HAP-1 (cell line): ENCODE measurements at places on chromosomes 1 and 21.

DNA sequence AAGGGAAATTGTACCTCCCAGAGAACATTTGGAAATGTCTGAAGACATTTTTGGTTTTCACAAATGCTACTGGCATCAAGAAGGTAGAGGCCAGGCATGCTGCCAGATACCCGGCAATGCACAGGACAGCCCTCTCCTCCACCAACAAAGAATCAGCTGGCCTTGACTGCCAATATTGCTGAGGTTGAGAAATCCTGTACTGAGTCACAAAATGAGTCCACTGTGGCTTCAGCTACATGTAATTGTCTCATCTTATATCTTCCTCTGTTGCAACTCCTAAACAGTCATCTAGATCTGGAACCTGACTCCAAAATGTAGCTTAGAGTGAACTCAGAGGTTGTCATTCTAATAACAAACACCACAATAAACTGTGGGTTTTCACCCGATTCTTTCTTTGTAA is 327.5 kb upstream of the POGK start:
- DNase-seq, result no peak

GRCh38 chr1:75722966-75723365 is 1.5 kb upstream of the ACADM start:
- no peak for DNase-seq

DNA sequence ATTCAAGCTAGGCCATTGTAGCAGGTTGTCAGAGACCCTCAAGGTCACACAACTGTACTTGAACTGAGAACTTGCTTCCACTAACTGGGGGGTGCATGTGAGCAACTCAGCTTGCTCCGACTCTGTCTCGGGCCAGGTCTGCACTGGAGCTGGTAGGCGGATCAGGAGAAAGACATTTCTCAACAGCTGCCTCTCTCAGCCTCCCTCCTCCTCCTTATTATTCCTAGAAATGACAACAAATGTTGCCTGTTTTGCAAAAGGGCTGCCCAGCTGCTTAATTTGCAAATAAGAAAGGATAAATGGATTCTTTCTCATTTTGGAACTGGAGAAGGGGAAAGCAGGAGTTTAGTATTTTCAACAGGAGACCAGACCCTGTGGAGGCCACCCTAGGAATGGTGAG is 140.5 kb downstream of the RHOU start:
- DNase-seq, result no peak

DNA sequence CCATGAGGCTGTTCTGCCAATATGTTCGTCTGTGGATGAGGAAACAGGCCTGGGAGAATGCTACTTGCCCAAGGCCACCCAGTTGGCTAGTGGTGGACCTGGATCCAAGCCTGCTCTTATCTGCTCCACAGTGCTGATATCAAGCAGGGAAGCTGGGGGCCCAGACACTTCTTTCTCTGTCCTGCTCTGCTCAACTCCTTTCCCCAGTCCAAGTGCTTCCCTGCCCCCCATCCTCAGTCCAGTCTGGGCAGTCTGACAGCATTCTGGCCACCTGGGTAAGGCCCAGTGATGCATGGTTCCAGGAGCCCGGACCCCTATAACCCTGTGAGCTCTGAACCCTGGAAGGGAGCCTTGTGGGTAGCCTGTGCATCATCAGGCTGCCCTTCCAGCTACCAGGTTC is 4.2 kb upstream of the PAQR7 start:
- DNase-seq, result no peak

GRCh38 chr1:157558119-157558518 is 5.8 kb upstream of the FCRL5 start:
- no peak for DNase-seq

DNA sequence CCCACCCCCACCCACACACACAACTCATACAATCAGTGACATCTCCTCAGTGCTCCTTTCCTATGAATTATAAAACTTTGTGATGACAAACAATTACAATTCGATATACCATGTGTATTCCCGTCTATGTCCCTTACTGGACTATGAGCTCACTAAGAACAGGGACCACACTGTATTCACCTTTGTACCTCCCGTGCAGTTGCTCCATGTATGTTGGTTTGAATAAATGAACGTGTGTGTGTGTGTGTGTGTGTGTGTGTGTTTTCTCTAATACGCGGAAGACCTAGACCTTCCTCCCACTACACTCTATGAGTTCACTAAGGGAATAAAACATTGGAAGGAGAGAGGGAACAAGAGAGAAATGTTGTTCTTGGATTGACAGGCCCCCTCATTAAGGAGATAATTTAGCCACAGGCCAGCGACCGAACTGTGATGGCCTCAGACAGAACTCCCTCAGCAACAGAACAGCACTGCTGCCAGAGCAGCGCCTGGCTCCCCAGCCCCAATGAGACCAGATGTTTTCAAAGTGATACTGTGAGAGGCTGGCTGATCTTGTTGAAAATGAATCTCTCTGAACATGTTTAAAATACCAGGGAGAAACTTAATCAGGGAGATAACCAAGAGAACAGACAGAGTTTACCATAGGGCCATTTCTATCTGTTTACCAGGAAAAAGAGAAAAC is 21.7 kb downstream of the BCAR3 start:
- DNase-seq, result no peak

- no peak for DNase-seq
These were observed 18.0 kb downstream of the DYNLT5 start for GRCh38 chr1:66770240-66770639.

GRCh38 chr21:34526618-34527290 is 14.7 kb upstream of the KCNE1 start:
- DNase-seq, result peak; percentile 72
